ENCODE measurements at places on chromosomes 4 and X. TPM values are rescaled to one million over a fixed set of nuclear protein-coding genes. Genes with fewer than 3 reads are reported as not detected.

VEGFD gene
- total RNA-seq, result not detected

AIFM1 gene
- 16.4 TPM for total RNA-seq

MAGEE1 gene
- 3.3 TPM for total RNA-seq

TMEM164 gene
- total RNA-seq, result 12.0 TPM

NPY1R gene
- 0.58 TPM for total RNA-seq

GAGE12E gene
- not detected for total RNA-seq

COX7B2 gene
- total RNA-seq, result not detected

PDGFRA gene
- total RNA-seq, result 3.2 TPM

CTAG2 gene
- not detected for total RNA-seq
